Myocyte (in vitro differentiated cells): ENCODE measurements at places on chromosomes 1 and 21. TPM values are rescaled to one million over a fixed set of nuclear protein-coding genes. Genes with fewer than 3 reads are reported as not detected.

The CGN gene
- 0.21 TPM in 1 of 2 replicates, not detected in the other for total RNA-seq

The PTGFRN gene
- total RNA-seq = 48.1 and 61.1 TPM in 2 replicates

The AGMAT gene
- total RNA-seq = 2.1 and 3.2 TPM in 2 replicates

The SYTL1 gene
- 0.05 TPM in 1 of 2 replicates, not detected in the other for total RNA-seq

The EXO1 gene
- 0.21 and 1.3 TPM in 2 replicates for total RNA-seq

The HES4 gene
- total RNA-seq = 45.8 and 63.9 TPM in 2 replicates

The LCE2B gene
- total RNA-seq = not detected in 2 replicates

The RBP7 gene
- total RNA-seq = not detected in 2 replicates

The DDR2 gene
- 51.4 and 65.3 TPM in 2 replicates for total RNA-seq

The TBX19 gene
- total RNA-seq = 0.62 and 1.3 TPM in 2 replicates

The WDR64 gene
- not detected in 2 replicates for total RNA-seq

The NR1I3 gene
- not detected in 2 replicates for total RNA-seq

The INSRR gene
- 0.05 TPM in 1 of 2 replicates, not detected in the other for total RNA-seq

The OR2L2 gene
- total RNA-seq = not detected in 2 replicates

The SH2D1B gene
- total RNA-seq = not detected in 2 replicates

The UBL4B gene
- total RNA-seq = not detected in 2 replicates

The SLC26A9 gene
- 0.16 TPM in 1 of 2 replicates, not detected in the other for total RNA-seq

The GPR52 gene
- 0.19 TPM in 1 of 2 replicates, not detected in the other for total RNA-seq

The LAMB3 gene
- total RNA-seq = 8.5 and 18.2 TPM in 2 replicates

The GJC2 gene
- total RNA-seq = 0.26 and 0.80 TPM in 2 replicates

The SRGAP2B gene
- total RNA-seq = 24.4 and 32.0 TPM in 2 replicates

The LIN28A gene
- not detected in 2 replicates for total RNA-seq

The BARHL2 gene
- total RNA-seq = not detected in 2 replicates

The HAO2 gene
- 0.11 TPM in 1 of 2 replicates, not detected in the other for total RNA-seq

The HAPLN2 gene
- total RNA-seq = not detected in 2 replicates

The VN1R5 gene
- total RNA-seq = not detected in 2 replicates

The ADAMTS1 gene
- 21.4 and 23.0 TPM in 2 replicates for total RNA-seq

The CD5L gene
- total RNA-seq = not detected in 2 replicates

The GPR3 gene
- 0.16 and 0.72 TPM in 2 replicates for total RNA-seq

The CNR2 gene
- total RNA-seq = not detected in 2 replicates

The TMEM125 gene
- not detected in 2 replicates for total RNA-seq

The HSD3B2 gene
- not detected in 2 replicates for total RNA-seq

The CDA gene
- total RNA-seq = 0.16 TPM in 1 of 2 replicates, not detected in the other
